ENCODE measurements at places on chromosomes 3 and 15. TPM values are rescaled to one million over a fixed set of nuclear protein-coding genes. Genes with fewer than 3 reads are reported as not detected.

DNA sequence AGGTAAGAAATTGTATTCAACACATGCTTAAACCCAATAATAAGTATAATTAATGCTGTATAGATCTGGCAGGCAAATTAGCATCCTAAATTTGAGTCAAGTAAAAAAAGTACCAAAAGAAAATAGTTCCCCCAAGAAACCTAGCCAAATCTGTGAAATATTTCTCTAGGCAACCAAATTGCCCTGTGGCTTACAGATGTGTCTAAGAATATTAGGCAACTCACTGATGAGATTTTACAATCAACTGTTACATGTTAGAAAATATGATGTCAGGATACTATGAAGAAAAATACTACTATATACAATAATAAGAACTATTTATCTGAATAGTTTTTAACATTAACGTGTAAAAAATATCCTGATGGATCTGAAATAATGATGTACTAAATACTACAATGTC, 397.1 kb downstream of the TIGIT start:
- DNase-seq, result no peak

GRCh38 chr3:144652573-144652972, 681.0 kb downstream of the DIPK2A start:
- DNase-seq, result no peak

GRCh38 chr3:122092460-122093165, 37.5 kb downstream of the CD86 start:
- peak; percentile 74 for DNase-seq

GRCh38 chr3:128254967-128255366, 101.7 kb downstream of the EEFSEC start:
- no peak for DNase-seq

DNA sequence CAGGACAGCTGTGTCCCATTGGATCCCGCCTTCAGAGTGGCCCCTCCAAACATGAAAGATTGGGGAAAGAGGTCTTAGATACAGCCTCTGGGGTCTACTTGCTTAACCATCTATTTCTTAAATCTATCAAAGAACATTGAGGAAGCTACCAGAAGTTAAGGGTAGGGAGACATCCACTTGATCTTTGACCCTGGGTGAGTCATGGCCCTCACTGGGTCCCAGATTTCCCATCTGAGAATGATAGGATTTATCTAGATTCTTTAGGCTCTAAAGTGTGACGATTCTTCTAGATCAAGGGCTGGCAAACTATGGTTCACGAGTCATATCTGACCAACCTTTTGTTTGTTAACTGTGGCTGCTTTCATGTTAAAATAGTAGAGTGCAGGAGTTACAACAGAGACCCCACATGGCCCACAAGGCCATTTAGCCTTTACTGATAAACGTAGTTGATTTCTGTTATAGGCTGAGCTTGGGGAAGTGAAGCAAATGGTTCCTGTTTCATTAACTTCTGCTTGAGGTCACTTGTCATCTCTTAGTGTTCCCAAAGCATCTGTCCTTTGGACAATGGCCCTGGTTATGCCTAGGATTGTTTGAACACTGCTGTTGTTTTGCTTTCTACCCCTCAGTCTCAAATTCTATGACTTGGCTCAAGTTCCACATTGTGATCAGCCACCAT, 8.0 kb downstream of the MUC13 start:
- DNase-seq, result peak; percentile 34

GRCh38 chr3:35224565-35225295, 414.6 kb upstream of the ARPP21 start:
- no peak for DNase-seq

DNA sequence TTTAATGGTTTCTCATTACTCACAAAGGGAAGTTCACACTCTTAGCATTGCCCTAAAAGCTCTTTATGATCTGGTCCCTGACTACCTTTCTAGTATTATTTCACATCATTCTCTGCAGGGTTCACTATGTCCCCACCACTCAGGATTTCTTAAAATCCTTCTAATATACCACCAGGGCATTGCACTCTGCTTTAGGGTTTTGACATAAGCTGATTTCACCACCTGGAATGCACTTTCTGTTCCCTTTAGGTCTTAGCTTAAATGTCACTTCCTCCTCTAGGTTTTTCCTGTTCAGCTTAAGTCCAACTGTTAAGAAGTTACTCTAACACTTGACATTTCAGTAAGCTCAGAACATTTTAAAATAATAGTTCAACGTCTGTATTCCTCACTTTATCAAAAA, 81.7 kb downstream of the HCN4 start:
- no peak for DNase-seq

GRCh38 chr3:160006282-160007163, 17.9 kb downstream of the IL12A start:
- DNase-seq, result peak; percentile 84

DNA sequence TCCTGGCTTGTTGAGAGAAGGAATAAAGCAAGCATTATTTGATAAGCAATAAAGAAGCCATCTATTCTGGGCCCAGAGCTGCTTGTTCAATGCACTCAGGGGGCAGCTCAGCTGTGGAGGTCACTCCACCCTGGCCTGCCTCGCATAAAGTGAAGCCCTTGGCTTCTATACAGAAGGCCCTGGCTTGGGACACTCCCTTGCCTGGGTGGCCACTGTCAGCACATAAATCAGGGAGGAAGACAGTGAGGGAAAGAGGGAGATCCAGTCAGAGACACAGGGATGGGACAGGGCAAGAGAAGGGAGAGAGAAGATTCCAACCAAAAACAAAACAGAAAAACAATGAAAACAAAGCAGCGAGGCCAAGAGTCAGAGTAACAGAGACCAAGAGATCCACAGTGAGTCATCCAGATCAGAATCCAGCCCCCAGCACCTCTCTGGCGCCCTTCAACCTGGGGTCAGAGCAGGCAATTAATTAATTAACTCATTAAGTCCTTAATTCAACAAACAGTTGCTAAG, 11.8 kb downstream of the INSYN1 start:
- no peak for DNase-seq

- no peak for DNase-seq
Observed at GRCh38 chr15:85151861-85152260, 170.2 kb downstream of the PDE8A start.

GRCh38 chr15:98597666-98598065, 50.7 kb upstream of the IGF1R start:
- no peak for DNase-seq

DNA sequence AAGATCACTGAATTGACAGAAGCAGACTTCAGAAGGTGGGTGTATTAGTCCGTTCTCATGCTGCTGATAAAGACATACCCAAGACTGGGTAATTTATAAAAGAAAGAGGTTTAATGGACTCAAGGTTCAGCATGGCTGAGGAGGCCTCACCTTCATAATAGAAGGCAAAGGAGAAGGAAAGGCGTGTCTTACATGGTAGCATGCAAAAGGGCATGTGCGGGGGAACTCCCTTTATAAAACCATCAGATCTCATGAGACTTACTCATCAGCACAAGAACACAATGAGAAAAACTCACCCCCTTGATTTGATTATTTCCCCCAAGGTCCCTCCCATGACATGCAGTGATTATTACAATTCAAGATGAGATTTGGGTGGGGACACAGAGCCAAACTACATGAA, 416.3 kb upstream of the EPHA3 start:
- DNase-seq, result no peak

GRCh38 chr3:133977568-133977967, 52.2 kb downstream of the SLCO2A1 start:
- DNase-seq, result no peak

- DNase-seq, result no peak
Observed at GRCh38 chr15:65300924-65301441, 3.5 kb upstream of the RNU5B-1 start.

- no peak for DNase-seq
Observed at GRCh38 chr3:65851827-65852226, 186.9 kb downstream of the MAGI1 start.

- DNase-seq, result no peak
Observed at GRCh38 chr15:98385752-98386381, 262.5 kb upstream of the IGF1R start.

DNA sequence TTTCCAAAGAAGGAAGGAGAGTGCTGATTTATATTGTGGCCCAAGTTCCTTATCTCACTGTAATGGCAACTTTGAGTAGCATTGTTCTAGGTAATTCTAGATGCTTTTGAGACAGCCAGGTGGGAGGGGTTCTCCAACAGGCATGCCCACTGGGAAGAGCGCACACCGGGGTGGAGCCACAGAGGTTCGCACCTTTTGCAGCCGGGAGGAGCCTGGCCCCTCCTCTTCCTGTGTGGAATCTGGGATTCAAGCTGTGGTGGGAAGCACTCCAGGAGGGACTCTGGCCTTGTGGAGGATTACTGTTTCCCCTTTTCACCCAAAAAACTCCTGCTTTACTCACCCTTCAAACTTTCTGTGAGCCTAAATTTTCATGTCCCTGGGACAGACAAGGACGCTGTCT, 53.1 kb downstream of the CFAP20DC start:
- no peak for DNase-seq

UBA7 gene
- 13.0 TPM for total RNA-seq

FRMD4B gene
- total RNA-seq, result 12.9 TPM

SEMA6D gene
- 0.35 TPM for total RNA-seq

THBS1 gene
- 188 TPM for total RNA-seq

GOLGA6L4 gene
- total RNA-seq, result 0.29 TPM

CCR5 gene
- not detected for total RNA-seq

Data from HT1080 (cell line).